GM13976 (cell line): ENCODE measurements at places on chromosomes 5 and 9.

GRCh38 chr5:76941442-76941841 lies 11.4 kb upstream of the CRHBP start:
- DNase-seq: no peak

DNA sequence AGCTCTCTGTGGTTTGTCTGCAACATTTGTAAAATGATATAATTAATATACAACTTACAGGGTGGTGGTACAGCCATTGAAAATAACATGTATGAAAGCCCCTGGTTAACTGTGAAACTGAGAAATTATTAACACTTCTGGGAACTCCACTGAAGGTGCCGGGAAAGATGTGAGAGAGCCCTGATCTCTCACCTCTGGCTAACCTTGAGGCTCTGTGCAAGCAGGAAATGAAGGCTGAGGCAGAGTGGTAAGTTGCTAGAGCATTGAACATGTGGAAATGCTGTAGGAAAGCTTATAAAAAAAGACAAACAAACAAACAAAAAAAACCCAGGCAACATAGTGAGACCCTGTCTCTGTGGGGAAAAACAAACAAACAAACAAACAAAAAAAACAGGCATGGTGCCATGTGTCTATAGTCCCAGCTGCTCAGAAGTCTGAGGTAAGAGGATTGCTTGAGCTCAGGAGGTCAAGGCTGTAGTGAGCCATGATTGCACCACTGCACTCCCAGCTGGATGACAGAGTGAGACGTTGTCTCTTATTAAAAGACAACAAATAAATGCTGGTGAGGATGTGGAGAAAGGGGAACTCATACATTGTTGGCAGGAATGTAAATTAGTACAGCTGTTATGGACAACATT lies 7.5 kb downstream of the CATSPER3 start:
- DNase-seq: no peak

DNA sequence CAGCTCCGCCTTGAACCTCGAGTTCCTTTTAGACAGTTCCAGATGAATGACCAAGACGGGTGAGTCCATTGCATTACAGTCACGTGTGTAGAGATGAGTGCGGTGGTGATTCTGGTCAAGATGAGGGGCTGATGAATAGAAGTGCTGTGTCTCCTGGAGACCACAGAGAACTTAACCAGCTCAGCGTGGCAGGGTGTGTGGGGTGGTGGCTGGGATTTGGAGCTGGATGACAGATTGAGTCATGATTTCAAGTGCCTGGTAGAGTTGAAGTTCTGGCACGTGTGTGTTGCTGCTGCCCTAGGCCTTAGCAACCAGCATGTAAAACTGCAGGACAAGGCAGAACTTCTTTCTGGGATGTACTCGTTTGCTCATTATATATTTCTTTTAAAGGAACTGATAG lies 53.3 kb downstream of the PRRC2B start:
- no peak for DNase-seq

DNA sequence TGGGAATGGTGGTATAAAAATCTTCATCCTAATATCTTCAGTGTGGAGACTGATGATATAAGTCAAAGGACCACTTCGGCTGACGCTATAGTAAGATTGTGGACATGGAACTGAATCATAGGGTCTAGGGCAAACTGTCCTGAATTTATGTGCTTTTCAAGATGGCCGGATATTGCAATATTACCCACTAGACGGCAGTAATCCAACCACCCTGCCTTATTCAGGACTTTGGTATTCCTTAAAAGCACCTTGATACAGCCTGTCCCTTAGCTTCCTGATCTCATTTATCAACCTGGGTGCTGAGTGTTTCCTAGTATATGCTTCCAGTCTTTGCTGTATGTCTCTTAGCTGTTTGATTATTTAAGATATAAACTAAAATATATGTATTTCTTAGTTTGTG lies 71.2 kb upstream of the COX7C start:
- no peak for DNase-seq

GRCh38 chr5:32074401-32074800 lies 99.7 kb downstream of the GOLPH3 start:
- no peak for DNase-seq

DNA sequence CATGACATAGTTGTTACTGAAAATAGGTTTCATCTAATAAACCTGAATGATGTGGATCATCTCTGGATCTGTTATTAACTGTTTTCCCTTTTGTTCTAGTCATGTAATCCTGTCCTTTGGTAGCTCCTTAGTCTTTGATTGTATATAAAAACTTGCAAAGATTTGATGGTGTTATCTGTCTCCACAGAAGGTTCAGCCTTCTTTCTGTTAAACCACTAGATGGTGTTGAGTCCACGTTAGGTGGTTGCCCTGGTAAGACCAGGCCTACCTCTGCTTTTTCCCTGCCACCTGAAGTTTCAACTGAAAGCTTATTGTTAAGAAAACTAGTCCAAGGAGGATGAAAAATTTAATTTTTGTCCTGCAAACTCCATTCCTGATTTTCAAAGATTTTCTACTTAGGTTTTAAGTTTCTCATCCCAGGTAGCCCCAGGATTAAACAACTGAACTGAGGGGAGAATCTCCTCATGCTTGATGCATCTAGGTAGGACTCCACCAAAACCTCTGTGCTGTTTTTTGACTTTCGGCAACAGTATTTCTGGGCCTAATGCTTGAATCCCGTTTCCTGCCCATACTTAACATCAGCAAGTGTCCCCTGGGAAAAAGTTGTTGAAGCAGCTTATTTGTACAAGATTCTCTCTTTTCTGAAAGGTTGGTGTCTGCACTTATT lies 68.5 kb downstream of the RICTOR start:
- no peak for DNase-seq

- peak; percentile 54 for DNase-seq
These were observed 626 bp upstream of the FST start for GRCh38 chr5:53479590-53480415.

DNA sequence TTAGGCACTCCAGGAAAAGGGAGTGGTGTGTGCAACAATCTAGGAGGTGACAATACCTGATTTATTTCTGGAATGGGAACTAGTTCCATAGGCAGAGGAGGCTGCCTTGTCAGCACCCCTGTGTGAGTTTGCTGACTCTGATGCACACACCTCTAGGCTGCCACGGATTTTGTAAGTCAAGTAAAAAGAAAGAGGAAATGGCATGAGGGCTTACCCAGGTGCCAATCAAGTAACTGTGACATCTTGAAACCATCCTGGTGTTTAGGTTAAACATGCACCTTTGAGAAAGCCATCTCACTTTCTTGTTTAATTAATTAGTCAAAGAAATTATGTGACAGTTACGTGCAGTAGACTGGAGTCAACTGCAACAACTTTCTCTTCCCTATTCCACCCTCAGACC lies 32.3 kb upstream of the FAM81B start:
- no peak for DNase-seq

- no peak for DNase-seq
These were observed 22.5 kb downstream of the ARHGEF28 start for GRCh38 chr5:73648515-73648914.

GRCh38 chr5:24621792-24622191 lies 23.0 kb downstream of the CDH10 start:
- no peak for DNase-seq

DNA sequence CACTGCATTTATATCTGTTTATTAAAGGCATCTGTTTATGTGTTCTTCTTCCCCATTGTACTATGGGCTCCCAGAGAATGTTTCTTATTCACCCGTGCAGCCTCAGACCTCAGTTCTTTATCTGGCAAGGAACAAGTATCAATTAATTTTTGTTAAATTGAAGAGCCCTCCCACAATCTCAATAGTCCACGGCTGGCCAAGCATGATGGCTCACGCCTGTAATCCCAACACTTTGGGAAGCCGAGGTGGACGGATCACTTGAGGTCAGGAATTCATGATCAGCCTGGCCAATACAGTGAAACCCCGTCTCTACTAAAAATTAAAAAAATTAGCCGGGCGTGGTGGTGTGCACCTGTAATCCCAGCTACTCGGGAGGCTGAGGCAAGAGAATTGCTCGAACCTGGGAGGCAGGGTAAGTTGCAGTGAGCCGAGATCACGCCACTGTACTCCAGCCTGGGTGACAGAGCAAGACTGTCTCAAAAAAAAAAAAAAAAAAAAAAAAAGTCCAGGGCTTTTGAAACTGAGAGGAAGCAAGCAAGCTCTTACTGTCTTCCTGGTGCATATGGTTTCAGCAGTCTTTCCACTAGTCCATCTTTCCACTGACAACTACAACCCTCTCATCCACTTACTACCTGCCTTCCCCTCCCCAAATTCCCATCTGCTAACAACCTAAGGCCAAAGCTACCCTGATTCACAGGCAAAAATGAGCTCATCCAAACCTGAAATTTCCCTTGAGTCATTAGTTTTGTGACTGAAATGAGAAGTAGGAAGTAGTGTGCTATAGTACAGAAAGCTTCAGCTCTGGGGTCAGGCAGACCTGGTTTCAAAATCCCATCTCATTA lies 2.3 kb upstream of the HK3 start:
- DNase-seq: peak; percentile 58

DNA sequence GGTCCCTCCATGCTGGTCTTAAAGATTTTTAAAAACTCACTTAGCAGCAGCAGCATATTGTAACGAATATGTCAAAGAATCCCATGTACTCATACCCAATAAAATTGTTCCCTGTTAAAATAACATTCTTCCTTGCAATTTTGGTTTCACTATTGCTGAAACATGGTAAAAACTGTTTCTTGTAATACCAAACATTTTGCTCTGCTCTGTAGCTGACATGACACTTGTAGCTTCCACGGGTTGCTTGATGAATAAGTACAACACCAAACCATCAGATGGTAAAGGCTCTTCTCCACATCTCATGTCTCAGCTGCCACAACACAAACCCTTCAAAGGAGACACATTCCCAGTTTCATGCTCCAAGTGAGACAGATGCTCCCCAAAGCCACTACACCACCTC lies 180.7 kb upstream of the PTGER4 start:
- no peak for DNase-seq

- DNase-seq: no peak
These were observed 8.6 kb upstream of the PITX1 start for GRCh38 chr5:135042595-135042994.

- no peak for DNase-seq
These were observed 38.9 kb downstream of the MTMR12 start for GRCh38 chr5:32273821-32274220.

GRCh38 chr9:120642129-120642770 lies 62.3 kb upstream of the CDK5RAP2 start:
- DNase-seq: no peak

GRCh38 chr5:97980291-97980690 lies 793.2 kb upstream of the RGMB start:
- no peak for DNase-seq

DNA sequence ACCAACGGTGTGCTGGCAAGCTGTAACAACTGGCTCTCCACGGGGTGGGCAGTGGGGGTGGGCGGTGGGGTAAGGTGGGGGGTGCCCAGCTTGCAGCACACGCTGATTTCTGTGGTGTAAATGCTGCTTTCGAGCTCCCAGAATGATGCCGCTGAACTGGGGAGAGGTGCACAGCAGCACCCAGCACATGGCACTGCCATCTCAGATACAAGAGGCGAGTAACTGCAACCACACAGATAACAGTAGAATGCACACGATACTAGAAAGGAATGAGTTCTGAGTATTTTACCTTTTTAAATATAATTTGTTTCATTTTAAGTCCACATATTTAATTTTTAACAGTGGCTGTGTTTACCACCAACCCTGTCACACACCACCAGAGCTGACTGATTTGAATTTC lies 87.9 kb downstream of the SEMA4D start:
- no peak for DNase-seq

- DNase-seq: no peak
These were observed 1.4 kb upstream of the COL27A1 start for GRCh38 chr9:114153761-114154599.

GRCh38 chr9:112665347-112665746 lies 52.6 kb downstream of the INIP start:
- no peak for DNase-seq

- DNase-seq: no peak
These were observed 50.3 kb downstream of the RAD50 start for GRCh38 chr5:132607095-132607494.

DNA sequence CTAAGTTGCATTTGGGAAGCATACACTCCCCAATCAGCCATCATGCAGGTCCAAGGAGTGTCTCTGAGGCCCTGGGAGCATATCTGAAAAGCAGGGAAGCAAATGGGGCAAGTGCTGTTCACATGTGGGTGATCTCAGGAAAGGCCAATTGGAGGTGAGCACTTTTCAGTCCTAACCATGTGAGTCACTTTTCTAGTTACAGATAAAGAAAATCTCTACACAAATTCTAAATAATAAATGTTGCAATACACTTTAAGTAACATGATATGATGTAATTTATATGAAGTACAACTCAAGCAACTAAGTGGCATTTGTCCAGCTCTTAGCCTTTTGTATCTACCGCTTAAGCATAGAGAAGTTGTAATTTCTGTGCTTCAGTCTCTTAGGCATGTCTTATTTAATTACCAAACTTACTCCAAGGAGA lies 18.4 kb downstream of the ADAMTS16 start:
- DNase-seq: no peak

DNA sequence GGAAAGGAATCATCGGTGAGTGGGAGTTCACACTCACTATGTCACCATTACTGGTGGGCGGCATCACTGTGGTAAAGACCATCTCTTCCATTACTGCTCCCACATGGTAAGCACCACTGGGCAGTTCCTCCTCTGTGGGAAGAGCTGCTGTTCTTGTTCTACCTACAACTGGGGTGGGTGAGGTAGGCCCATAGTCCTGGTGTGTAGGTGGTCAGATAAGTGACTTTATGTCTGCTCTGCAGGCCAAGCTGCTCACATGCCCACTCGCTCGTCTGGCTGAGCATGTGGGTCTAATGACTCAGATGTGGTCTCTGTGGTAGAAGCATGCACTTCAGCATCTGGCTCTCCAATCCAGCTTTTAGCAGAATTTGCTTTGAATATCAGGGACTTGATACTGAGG lies 82.9 kb downstream of the TMEM215 start:
- DNase-seq: no peak

DNA sequence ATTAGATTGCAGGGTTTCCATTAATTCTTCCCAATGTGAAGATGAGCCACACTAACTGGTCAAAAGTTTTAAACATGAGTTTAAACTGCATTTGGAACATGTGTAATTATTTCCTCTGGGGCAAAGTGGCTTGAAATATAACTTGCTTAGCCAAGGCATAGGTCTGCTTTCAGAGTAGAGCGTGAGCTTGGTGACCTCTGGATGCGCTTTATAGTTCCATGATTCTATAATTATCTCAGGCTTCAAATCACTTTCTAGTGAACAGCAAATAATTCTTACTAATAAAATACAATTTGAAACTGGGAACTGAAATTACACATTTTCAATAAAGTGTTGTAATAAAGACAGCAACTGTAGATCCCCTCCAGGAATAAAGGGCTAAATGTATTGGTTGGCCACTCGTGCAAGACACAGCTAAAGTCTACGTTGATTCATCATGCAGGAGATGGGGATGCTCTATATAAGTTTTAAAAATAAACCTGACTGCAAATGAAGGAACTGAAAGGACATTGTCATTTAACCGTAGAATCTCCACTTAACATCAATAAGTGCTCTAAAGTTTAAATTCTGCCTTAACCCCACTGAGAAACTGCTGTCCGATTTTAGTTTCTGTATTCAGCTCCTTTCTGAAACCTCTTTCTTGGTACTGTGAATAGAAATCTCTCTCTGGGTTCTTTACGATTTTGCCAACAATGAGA lies 460.0 kb downstream of the PSAT1 start:
- DNase-seq: no peak

GRCh38 chr9:127032256-127032655 lies 90.2 kb downstream of the ANGPTL2 start:
- DNase-seq: no peak
